ENCODE measurements at places on chromosomes 6 and 20.
A peak's percentile ranks its signal among the peaks of the same experiment; 100 is the strongest.

- no peak for DNase-seq
Measured at GRCh38 chr20:52817981-52818380, 154.2 kb upstream of the TSHZ2 start.

GRCh38 chr6:168441434-168442391 is 729 bp downstream of the SMOC2 start:
- no peak for DNase-seq

- DNase-seq, result no peak
Measured at GRCh38 chr20:48583171-48583570, 244.6 kb downstream of the PREX1 start.

DNA sequence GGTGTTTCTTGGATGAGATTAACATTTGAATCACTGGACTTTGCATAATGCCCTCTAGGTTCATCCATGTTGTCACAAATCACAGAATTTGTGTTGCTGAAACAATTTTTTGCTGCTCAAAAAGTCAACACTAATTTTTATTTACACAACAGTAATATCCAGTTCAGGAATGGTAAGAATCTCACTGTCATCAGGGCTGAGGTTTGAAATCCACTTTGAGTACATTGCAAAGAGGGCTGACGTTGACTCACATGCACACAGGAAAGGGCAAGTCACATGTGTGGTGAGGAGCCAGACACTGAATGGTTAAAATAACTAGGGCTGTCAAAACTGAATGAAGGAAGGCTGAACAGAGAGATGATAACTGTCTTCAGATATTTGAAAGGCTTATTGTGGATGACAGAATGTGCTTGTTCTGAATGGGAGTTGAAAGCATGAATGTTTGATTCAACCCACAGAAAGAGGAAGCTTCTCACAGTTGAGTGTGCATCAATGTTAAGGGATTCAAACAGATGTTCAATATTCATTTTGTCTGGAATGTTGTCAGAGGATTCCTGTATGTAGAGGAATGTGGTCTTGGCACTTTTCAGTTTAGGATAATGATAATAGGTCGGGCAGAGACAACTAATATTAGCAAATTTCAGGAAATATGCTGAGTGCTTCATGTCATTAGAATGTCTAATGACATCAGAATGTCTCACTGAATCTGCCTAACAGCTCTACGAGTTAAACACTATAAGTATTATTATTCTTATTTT is 3.6 kb upstream of the ADGRG6 start:
- no peak for DNase-seq

DNA sequence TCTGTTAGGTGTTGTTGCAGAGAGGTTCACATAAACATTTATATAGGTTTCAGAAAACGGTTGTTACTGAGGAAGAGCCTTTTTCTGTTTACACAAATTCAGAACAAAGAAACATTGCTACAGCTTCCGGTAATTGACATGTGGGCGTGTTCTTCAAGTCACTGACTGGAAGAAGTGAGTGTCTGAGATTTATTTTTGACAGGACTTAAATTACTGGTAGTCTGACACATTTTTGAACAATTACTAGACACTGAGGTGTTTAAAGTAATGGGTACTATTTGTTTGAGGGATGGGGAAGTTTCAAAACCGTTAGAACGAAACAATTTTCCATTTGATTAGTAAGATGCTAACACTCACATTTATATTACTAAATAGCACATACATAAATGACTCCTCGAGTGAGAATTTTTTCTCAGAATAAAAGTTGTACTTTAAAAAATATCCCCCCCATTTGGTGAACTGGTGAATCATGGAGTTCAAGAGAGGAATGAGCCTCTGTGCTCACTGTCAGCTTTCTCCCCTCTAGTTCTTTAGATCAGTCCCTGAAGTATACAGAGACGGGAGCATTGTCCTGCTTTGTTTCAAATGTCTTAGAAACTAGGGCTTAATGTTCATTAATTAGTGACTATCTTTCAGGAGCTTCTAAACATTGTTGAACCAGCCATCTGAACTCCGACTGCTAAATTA is 98.7 kb downstream of the TSHZ2 start:
- DNase-seq, result peak; percentile 56

DNA sequence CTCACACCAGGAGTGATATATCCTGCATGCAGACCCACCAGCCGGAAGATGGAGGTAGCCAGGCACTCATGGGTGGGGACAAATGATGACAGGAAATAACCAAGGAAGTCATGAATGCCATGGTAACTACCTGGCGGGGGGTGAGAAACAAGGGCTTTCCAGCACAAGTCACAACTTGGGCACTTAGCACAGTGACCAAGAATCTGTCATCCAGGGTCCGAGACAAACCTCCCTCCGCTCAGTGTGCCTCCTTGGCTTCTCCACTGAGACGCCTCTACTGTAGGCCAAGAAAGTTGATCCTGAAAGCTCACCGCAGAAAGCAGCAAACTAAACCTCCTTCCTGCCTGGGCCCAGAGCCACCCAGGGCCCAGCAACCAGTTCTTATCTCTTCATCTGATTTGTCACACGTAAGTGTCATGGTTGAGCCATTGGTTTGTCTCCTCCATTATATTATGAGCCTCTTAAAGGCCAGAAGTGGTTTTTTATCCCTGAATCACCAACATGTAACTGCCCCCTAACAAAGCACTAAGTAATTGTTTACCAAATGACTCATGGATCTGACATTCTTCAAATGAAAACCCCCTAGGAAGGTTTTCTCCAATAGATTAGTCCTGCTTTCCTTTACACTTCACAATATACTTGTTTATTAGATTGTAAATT is 84.3 kb upstream of the TAB2 start:
- DNase-seq, result peak; percentile 70

GRCh38 chr20:42524058-42524457 is 665.6 kb downstream of the PTPRT start:
- no peak for DNase-seq

DNA sequence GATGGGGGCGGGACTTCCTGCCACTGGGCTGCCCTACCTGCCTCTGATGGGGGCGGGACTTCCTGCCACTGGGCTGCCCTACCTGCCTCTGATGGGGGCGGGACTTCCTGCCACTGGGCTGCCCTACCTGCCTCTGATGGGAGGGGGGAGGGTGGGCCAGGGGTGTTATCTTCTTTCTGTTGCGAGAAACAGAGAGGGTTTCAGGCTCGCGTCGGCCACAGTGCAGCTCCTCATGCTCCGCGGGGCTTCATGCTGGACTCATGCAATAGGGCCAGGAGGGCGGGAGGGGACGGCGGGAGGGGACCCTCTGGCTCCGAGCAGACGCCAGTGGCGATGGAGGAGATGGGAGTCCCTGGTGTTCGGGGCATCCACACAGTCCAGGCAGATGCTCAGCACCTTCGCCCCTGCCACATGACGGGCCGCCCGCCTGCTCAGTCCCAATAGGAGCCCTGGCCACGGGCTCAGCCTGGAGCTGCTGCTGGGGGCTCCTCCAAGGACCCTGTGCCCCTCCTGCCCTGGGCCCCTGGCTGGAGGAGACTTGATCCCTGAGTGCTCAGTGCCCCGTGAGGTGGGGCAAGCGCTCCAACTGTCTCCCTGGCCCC is 48.8 kb upstream of the CHRNA4 start:
- no peak for DNase-seq

- peak; percentile 17 for DNase-seq
Measured at GRCh38 chr6:137944793-137945498, 77.9 kb downstream of the TNFAIP3 start.

DNA sequence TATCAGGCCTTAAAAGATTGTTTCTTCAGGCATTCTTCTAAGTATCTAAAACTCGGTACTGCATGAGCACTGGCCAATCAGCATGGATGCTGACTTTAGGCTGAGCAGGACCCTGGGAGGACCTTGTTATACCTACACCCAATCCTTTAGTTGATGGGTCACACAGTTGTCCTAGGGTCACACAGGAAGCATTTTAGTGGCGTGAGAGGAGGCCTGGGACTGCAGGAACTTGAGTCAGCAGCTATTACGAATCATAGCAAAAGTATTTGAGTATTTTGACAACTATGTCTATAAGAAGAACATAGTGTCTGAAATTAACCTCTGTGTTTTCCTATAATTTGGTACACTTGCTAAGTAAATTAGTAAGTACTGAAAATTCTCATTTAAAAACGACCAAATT is 741.4 kb downstream of the HACE1 start:
- DNase-seq, result no peak

- DNase-seq, result peak; percentile 34
Measured at GRCh38 chr6:14799928-14800327, 445.9 kb upstream of the JARID2 start.

DNA sequence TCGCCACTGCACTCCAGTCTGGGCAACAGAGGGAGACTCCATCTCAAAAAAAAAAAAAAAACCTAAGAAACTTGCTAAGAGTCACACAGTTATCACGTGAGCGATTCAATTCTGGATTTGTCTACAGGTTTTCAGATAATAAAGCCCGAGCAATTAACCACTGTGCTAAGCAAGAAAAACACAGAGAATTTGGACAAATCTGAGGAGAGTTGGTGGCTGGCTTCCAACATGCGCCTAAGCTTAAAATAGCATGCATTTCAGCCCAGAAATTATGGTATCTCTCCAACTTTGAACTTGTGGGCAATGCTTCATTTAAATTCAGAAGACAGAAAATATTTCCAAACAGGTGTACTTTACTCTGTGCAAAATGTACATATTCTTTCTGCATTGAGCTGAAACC is 232.9 kb downstream of the TSHZ2 start:
- no peak for DNase-seq

DNA sequence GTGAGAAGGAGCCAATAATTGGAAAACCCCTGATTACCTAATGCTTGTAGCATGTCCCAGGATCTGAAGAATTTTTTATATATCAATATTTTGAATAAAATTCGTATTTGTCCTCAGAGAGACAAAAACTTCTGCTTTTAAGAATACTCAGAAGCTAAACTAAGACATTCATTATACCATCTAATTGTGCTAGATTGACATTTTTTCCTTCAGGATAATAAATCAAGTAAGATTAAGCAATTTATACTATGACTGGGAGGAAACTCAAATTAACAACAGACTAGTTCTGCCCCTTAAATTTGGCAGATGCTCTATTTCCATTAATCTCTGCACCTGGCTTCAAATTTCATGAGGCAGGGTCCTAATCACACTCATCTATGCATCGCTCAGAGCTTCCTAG is 291.4 kb downstream of the PLCB1 start:
- no peak for DNase-seq

DNA sequence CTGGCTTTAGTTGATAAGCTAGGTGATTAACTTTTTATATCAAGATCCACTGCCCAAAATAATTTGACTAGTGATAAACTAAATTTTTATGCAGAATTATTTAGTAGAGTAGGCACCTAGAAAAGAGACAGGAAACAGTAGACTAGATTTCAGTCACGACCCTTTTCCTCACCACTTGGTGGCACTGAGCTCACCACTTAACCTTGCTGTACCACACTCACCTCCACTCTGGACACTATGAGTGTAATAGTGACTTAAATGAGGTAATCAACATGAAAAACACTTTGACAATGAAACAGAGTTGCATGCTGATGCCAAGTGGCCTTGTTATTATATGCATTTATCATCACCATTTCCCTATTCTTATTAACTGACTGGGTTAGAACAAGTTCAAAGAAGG is 730.4 kb downstream of the KIF16B start:
- DNase-seq, result no peak

DNA sequence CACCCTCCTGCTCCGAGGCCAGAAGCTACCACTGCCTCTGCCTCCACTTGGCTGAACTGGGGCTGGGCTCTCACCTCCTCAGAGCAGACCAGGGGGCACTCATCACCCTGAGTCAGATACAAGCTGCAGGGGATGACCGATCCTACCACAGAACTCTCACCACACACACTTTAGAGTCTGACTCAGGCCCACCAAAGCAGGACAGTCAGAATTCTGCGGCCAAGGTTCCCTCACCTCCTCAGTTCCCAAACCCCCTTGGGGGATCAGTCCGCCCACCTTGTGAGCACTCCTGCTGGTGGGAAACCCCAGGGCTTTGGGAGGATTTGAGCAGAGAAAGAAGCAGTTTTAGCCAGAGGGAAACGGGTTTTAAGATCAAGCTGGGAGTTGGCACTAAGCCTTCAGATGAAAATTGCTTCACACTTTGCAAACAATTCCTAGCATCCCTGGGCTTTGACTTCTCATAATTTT is 587.8 kb upstream of the JAG1 start:
- no peak for DNase-seq
